Activated CD4-positive, alpha-beta T cell treated with anti-CD3 and anti-CD28 coated beads, Interleukin-2, amount 50 U/mL, for 1 hour (primary cell): ENCODE measurements at places on chromosomes 7 and 10.

DNA sequence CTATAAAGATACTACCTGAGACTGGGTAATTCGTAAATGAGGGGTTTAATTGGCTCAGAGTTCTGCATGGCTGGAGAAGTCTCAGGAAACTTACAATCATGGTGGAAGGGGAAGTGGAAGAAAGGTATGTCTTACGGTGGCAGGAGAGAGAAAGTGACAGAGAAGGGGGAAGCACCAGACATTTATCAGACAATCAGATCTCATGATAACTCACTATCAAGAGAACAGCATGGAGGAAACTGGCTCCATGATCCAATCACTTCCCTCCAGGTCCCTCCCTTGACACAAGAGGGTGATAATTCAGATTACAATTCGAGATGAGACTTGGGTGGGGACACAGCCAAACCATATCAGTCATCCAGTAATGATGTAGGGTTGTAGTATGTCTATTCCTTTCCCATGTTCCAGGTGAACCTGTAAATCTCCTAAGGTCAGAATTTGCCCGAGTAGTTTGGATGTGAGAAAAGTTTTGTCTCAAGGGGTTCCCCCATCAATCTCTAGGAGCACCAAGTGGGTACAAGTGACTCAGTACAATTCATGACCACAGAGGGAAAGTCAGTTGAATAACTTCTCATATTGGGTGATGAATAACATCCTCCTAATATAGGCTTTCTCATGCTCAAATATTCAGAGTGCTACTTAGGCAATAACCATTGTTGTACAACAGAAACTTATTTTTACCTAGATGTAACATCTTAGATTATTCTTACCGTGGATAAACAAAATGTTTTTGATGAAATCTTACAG lies 39.7 kb upstream of the MTPN start:
- DNase-seq, result no peak

GRCh38 chr10:110216942-110217661 lies 9.7 kb downstream of the MXI1 start:
- no peak for DNase-seq

- DNase-seq, result no peak
Measured at GRCh38 chr10:103706047-103706446, 149.3 kb downstream of the SH3PXD2A start.

DNA sequence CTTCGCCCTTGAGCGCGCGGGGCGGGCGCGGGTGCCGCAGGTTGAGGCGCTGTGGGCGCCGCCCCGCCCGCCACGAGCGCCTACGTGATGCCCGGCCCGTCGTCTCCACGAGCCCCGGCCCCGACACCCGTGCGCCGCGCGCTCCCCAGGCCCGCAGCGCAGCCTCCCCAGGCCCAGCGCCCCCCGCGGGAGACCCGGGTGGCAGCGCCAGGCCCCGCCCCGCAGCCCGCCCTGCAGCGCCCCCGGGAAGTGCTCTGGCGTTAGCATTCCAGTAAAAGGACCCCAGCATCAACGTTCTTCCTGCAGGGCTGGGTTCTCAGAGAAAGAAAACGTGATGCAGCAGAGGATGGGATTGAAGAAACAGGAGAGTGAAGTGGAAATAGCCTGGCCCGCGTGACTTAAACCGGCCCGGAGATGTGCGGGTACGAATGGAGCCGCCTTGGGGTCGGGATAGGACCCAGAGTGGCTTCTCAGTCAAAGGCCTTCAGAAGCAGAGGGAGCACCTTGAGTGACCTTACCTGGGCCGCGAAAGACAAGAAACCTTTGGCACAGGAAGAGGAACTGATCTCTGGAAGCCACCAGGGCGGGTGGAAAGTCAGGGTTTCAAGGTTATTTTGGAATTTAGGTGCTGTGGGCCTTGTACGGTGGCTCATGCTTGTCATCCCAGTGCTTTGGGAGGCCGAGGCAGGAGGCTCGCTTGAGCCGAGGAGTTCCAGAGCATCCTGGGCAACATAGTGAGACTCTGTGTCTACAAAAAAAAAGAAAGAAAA lies 1.8 kb downstream of the PFKP start:
- DNase-seq, result peak; percentile 20

GRCh38 chr10:50577681-50578350 lies 45.9 kb downstream of the SGMS1 start:
- no peak for DNase-seq

GRCh38 chr10:52616395-52616764 lies 156.2 kb downstream of the MBL2 start:
- DNase-seq, result no peak

DNA sequence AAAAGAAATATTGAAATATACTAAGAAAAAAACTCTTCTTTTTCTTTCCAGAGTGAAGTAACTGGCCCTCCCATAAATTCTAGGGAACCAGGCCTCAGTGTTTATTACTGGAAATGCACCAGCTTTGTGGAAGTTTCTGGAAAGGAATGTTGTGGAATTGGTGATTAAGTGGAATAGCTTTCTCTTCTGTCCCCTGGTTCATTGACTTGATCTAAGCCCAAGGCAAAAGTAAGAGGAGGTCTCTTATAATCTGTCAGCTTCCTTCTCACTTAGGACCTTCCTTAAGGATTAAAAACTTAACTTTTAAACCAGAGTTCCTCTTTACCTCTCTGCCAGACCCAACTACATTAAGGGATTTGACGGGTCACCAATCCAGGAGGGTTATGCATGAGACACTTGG lies 266.2 kb downstream of the SLC25A13 start:
- DNase-seq, result no peak

- DNase-seq, result no peak
Measured at GRCh38 chr10:80412486-80412885, 4.1 kb downstream of the PRXL2A start.

DNA sequence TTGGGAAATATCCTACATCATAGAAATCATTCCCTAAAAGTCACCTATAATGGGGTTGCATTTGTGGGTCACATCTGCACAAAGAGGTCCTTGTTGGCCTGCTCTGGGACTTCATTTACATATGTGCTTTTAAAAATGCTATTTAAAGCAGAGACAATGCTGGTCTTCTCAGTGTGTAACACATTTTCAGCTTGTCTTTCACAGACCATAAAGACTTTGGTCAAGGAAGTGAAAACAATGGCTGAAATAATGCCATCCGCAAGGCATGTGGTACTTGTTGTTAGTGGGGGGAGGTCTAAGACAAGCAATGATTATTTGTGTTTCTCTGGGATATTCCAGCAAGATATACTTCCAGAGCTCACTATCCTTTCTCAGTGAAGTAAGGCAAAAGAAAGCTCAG lies 84.6 kb upstream of the PDLIM1 start:
- no peak for DNase-seq

DNA sequence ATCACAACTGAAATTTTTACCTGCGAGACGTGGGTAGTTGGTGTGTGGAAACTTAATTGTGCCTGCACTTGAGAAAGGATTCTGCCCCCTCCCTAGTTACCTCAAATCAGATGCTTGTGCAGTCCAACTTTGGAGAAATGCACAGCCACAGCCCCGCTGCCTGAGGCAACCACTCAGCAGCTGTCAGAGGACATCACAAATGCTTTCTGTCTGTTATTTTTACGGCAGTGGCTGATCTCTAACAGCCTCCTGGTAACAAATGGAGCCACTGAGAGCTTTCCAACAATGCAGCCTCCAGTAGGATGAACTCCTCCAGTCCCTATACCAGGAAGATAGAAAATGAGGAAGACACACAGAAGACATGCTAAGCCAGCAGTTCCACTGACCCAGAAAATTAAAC lies 712.2 kb upstream of the GHITM start:
- no peak for DNase-seq

GRCh38 chr7:30738026-30738915 lies 13.7 kb upstream of the INMT start:
- no peak for DNase-seq

- no peak for DNase-seq
Measured at GRCh38 chr7:151630851-151631569, 111.3 kb upstream of the RHEB start.

GRCh38 chr7:115007751-115008150 lies 85.9 kb downstream of the MDFIC start:
- no peak for DNase-seq

GRCh38 chr7:124662372-124662771 lies 103.2 kb downstream of the GPR37 start:
- no peak for DNase-seq

DNA sequence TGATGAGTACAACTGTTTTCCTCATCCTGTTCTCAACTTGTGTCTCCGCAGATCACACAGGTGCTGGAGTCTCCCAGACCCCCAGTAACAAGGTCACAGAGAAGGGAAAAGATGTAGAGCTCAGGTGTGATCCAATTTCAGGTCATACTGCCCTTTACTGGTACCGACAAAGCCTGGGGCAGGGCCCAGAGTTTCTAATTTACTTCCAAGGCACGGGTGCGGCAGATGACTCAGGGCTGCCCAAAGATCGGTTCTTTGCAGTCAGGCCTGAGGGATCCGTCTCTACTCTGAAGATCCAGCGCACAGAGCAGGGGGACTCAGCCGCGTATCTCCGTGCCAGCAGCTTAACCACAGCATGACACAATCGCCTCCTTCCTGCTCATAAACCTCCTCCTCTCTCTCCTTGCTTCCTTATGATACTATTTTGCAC lies 126.7 kb upstream of the PRSS58 start:
- peak; percentile 22 for DNase-seq

DNA sequence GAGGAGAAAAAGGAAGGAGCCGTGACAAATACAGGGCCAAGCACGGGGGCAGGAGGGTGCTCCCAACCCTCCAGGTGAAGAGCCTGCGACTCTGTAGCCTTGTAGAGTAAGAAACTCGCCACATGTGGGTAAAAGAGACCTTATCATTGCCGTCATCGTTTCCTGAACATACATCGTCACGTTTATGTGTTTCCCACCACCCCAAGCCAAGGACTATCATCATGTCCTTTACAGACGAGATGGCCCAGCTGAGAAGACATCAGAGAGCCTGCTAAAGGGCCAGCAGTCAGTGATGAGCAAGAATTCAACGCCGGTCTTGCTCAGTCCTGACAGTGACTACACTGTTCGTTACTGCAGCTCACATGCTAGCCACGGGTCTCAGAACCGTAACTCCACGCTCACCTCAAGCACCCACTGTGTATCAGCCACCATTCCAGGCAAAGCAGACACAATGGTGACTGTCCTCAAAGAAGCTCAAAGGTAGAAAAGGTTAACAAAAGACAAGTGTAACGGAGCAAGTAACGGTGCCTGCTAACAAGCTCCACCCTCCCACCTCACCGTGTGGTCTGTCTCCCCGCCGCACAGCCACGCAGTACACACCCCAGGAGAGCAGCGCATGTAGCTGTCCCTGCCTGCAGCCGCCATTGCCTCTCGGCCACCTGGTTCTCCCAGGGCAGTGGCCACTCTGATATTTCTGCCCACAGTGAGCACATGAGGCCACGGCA lies 147.8 kb downstream of the MAD1L1 start:
- DNase-seq, result no peak

- no peak for DNase-seq
Measured at GRCh38 chr7:112072541-112073245, 133.5 kb downstream of the DOCK4 start.

DNA sequence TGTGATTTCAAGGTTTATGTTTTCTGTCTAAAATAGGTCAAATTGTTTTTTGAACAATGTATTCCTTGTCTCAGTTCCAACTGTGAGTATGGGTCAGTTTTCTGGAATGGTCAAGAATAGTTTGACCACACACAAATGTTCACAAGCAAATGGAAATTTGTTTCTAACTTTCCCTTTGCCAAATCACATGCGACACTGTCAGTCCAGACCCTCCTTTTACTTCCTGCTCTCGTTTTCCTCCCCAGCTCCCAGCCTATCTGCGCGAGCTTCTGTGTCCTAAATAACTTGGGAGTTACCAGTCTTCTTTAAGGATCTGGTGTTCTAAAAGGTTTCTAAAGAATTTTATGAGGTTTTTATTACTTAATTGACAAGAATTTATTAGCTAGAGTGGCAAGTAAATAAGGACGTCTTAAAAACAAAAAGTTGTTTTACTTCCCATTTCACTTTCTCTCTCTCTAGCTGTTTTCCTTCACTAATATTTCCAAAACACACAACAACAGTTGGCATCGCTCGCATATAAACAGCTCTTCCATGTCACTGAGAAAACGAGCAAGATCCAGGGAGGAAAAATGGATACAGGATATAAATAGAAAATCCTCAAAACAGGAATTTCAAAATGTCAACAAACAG lies 266.1 kb upstream of the KLF6 start:
- DNase-seq, result no peak

DNA sequence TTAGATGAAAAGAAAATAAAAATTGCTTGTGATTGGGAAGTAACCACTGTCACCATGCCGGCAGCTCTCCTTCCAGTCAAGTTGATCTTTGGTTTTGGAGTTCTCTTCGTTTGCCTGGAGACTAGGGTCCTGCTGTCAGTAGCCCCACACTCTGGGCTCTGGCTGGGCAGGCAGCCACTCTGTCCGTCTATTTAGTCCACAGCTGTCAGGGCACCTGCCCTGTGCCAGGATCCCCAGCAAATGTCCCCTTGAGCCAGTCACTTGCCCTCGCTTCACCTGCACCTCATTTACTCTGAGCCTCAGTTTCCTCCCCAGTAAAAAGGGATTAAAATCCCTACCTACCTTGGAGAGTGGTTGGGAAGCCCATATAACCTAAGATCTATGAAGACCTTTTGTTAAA lies 55.5 kb downstream of the PAX2 start:
- DNase-seq, result no peak

- no peak for DNase-seq
Measured at GRCh38 chr10:126251778-126252407, 136.4 kb downstream of the ADAM12 start.

- no peak for DNase-seq
Measured at GRCh38 chr10:120517881-120518484, 61.0 kb downstream of the PLPP4 start.

GRCh38 chr7:42095791-42096190 lies 141.2 kb downstream of the GLI3 start:
- DNase-seq, result no peak

- DNase-seq, result no peak
Measured at GRCh38 chr7:150979713-150980390, 1.7 kb upstream of the KCNH2 start.

GRCh38 chr10:108850138-108850854 lies 1073.0 kb downstream of the XPNPEP1 start:
- no peak for DNase-seq
